ENCODE measurements at places on chromosomes 12 and 14.

- no peak for DNase-seq
These were observed 36.2 kb upstream of the SGPP1 start for GRCh38 chr14:63764103-63764502.

- DNase-seq = peak; percentile 85
These were observed 40.0 kb upstream of the SRSF5 start for GRCh38 chr14:69726761-69727511.

DNA sequence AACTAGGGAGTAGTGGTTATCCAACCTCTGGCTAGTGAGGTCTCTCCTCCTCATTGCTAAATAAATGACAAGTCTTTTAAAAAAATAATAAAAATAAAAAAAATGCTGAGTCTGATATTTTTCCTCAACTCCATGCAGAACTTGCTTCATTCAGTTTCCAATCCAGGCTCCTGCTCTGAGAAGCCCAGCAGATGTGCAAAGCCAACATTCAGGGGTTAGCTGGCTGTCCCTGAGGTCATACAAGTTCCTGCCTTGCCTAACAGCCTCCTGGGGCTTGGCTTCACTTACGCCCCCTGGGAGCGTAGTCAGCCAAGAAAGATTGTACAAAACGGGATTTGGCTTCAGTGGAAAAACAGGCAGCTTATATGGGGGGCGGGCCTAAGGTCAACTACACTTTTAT lies 23.3 kb downstream of the RTRAF start:
- no peak for DNase-seq

DNA sequence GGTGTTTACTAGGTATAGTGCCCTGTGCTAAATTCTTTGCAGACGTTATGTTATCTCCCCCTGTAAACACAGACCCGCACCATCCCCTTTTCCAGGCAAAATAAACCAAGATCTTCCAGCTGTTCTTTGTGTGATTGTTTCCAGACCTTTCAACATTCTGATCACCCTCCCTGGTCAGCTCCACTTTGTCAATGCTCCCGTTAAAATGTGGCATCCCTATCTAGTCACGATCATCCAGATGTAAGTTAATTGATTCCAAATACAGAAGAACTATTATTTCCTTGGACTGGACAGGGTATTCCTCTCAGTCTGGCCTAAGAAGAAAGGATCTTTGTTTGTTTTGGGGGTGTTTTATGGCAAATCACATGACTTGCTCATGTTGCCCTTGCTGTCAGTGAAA lies 127.6 kb upstream of the ARID2 start:
- peak; percentile 65 for DNase-seq

GRCh38 chr14:49766839-49767238 lies 1.1 kb upstream of the KLHDC2 start:
- DNase-seq = no peak

GRCh38 chr14:36824854-36825253 lies 163.2 kb downstream of the PAX9 start:
- DNase-seq = no peak

DNA sequence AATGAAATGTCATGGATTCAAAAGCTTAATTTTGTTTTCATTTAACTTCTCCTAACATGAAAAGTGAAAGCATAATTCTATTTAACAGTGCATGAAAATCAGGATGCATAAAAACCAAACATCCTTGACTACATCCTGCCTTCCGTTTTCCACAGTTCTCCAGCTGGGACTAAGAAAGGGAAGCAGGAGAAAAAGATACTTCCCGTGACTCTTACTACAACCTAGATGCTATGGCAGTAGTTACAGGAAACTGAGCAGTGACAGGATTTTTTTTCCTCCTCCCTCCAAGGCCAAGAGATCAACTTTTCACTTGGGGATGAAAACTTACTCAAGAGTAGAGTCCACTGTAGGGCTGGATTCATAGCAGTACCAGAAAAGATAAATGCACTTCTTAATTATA lies 2.6 kb downstream of the EXOC5 start:
- no peak for DNase-seq

- DNase-seq = peak; percentile 32
These were observed 15.8 kb upstream of the ANKRD9 start for GRCh38 chr14:102525219-102525928.

GRCh38 chr12:32482226-32482625 lies 82.9 kb downstream of the FGD4 start:
- DNase-seq = no peak
